ENCODE measurements at places on chromosomes 6 and 20.

DNA sequence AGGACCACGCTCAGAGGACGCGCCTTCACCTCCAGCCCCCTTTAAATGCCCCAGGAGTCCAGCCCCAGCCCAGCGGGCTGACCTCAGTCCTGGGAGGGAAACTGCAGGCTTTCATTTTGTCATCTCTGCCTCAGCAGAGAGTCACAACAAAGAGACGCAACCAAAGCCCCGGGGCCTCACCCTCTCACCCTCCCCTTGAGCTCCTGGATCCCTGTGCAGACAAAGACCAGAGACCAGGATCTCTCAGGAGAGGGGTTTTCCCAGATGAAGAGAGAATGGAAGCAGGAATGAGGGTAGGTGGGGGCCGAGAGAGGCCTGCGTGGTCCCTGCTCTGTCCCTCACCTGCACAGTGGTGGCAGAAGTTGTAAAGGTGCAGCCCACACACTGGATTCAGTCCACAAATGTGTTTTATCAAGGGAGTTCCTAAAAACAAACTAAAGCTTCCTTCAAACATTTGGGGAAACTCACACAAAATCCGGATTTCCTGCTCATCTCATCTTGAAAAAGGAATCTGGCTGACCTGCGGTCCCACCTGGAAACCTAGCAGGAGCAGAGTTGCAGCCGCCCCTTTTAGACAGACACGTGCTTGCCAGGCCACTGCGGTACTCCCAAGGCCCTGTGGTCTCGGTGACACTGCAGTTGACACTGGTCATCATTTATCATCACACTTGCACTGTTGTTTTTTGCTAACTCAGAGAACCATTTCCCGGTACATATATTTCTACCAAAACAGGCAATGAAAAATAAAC, 27.1 kb downstream of the PTGIS start:
- no peak for DNase-seq

- DNase-seq = no peak
Observed at GRCh38 chr20:46695892-46696291, 6.6 kb upstream of the TP53RK start.

GRCh38 chr6:144702781-144703180, 417.6 kb downstream of the UTRN start:
- DNase-seq = no peak

DNA sequence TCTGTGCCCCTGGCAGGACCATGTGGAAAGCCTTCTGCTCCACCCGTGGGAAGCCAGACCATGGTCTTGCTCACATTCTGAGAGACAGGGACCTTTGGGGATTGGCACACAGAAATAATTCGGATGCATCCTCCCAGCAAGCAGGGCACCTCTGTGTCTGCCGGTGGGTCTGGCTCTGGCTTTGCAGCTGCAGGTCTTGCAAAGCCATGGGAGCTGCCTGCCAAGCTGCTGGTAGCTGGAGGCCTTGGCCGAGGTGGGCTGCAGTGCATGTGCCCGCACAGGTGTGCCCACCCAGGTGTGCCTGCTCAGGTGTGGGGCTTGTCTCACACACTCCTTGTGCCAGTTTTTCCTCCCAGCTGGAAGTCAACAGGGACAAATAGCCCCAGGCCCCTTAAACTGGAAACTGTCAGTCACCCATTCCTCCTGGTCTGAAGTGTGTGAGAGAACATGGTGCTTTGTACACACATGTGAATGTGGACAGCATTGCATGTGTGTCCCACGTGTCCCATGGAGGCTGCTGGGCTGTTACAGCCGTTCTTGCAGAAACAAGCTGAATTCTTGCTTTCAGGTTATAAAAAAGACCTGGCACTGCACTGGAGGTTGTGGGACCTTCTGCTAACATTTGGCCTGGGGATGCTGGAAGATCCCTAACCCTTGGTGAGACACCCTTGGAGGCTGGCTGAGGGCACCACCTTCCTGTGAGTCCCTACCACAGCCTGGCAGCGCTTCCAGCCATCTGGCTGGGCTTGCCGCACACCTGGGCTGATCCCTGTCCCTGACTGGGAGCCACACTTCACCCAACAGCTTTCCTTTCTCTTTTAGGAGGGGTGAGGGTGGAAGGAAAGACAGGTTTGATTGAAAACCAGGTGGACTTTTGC, 54.9 kb upstream of the SMOC2 start:
- DNase-seq = no peak

GRCh38 chr20:62266340-62266739, 28.0 kb downstream of the OSBPL2 start:
- no peak for DNase-seq

- DNase-seq = no peak
Observed at GRCh38 chr6:159590835-159591234, 102.2 kb downstream of the SOD2 start.

- no peak for DNase-seq
Observed at GRCh38 chr6:83127976-83128375, 60.5 kb downstream of the DOP1A start.

DNA sequence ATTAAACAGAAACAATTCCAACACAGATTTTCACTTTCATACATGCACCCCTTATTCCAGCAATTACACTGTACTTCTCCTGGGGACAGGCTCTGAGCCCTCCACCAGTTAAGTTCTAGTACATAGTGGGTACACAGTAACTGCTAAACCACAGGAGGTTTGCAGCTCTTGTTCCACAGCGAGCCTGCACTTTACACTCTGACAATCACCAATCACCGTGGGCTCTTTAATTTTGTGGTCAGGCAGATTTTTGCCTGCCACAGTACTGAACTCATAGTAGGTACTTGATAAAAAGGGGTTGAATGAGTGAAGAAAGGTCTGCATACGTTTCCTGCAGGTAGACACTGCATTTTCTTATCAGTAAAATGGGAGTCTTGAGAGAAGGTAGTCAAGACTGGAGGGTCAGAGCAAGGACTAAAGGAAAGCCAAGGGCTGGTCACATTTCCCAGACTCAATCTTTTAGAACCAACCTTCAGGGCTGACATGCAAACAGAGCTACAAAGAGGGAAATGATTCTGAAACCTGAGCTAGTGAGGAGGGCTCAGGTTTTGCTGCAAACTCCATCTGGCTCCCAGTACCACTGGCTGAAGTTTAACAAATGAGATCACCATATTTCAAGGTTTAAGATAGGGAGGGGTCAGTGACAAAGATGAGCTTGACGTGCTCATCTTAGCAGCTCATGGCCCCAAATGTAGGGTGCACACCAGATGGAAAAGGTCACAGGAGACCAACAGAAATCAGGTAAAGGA, 404.6 kb downstream of the BTBD9 start:
- no peak for DNase-seq

DNA sequence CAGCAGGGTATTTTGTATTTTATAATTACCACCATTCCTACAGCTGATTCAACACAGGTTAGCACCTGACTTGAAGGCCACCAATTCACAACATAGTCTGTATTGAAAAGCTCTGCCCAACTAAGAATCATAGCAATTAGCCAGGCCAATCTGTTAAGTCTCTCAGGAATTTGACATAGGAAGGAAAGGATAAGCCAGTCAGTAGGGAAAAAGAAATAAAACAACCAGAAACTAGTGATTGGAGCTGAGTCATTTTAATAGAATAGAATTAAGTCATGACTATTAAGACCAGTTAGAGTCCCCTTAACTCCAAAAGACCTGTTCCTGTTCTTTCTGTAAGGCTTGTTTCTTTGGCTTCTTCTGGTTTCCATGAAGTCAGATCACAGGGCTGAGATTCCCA, 8.1 kb downstream of the RANBP9 start:
- DNase-seq = no peak

GRCh38 chr20:21862956-21863355, 157.5 kb downstream of the PAX1 start:
- DNase-seq = no peak

DNA sequence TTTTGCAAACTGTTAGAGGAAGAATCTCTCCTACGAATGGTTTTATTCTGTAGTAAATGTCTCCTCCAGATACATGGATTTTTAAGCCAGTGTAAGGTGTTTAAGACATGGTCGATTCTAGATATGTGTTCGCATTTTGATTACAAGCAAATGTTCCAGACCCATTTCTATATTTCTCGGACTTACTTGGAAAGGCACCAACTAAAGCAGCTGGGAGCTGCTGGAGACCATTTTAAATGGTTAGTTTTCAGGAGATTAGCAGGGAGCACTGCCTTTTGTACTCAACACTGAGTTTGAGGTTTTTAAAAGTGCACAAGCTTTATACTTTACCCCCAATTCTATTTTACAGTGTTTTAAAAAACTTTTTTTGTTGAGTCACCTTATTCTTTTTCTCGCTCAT, 857.0 kb downstream of the KIF16B start:
- no peak for DNase-seq

DNA sequence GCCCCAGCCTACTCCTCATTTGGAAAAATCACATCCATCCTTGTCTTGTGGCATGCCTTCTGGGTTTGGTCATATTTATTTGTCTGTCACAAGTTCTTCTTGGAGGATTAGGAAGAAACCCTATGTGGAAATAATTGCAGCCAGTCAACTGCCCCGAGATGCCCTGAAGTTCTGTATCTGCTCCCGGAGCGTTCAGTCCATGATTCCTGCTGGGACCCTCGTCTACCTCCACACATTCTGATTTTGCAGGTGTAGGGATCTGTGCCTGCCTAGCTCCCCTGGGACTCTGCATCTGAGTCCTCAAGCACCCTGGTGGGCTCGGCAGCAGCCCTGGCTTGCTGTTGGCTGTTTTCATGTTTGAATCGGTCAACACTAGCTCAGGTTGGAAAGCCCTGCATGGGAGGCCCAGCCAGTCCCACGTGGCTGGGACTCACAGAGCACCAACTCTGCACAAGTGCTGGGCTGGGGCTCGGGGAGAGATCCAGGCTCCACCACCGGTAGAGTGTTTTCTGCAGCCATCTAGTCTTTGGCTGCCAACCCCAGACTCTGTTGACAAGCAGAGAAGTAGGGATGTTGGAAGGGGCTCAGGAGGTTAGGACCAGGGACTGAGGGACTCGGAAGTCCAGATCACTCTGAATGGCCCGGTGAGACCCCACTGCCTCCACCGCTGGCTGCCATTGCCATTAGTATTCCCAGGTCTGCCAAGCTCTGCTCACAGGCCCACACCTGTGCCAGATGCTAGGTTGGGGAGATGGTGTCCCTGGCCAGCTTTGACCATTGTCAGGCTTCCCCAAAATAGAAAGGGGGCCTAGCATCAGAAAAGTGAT, 183.5 kb upstream of the CST7 start:
- no peak for DNase-seq

GRCh38 chr6:143592335-143592734, 80.8 kb upstream of the FUCA2 start:
- no peak for DNase-seq

- DNase-seq = no peak
Observed at GRCh38 chr20:46362921-46363867, 43.2 kb downstream of the ELMO2 start.

DNA sequence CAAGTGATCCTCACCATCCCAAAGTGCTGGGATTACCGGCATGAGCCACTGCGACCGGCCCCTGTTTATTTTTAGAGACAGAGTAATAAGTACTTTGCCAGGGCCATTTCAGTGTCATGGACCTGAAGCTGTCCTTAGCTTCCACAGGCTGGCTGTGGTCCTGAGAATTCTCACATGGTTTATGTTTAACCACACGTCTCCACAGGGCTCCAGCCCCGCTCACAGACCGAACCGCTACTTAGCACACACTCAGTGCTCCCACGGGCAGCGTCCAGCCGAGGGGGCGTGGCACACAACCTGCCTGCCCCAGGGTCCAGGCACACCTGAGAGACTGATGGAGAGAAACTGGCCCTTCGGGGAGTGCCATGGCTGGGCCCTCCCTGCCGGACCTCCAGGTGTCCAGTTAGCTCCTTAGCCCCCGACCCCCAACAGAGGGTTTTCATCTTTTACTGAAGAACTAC, 11.7 kb downstream of the ACSS1 start:
- DNase-seq = no peak

DNA sequence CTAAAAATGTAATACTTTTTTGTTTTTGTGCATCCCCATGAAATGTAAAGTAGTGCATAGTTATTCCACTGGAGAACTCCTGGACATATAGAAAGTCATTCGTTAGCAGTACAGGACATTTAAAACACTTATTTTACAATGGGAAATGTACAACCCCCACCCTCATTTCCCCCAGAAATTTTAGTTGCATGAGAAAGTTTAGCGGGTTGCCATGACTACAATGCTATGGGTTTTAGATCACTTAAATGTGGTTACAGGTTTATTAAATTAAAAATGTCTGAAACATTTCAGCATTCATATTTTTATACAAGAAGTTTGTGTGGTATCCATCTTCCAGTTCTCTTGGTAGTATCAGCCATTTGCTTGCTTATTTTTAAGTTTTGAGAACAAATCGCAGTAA, 54.9 kb upstream of the TRAF3IP2 start:
- no peak for DNase-seq

- DNase-seq = no peak
Observed at GRCh38 chr6:149268768-149269167, 48.7 kb upstream of the TAB2 start.

DNA sequence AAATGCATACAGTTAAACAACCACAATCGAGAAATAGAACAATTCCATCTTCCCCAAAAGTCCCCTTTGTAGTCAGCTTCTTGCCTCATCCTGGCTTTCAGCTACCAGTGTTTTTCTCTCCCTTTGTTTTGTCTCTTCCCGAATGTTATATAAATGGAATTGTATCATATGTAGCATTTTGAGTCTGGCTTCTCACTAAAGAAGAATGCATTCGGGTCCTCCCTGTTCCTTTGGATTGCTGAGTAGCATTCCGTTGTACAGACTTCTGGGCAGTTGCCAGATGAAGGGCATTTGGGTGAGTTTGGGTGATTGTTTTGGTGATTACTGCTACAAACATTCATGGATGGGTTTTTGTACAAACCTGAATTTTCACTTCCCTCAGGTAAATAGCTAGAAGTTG, 27.8 kb downstream of the PRPH2 start:
- no peak for DNase-seq

GRCh38 chr6:48073976-48074767, 36.8 kb downstream of the PTCHD4 start:
- DNase-seq = no peak

DNA sequence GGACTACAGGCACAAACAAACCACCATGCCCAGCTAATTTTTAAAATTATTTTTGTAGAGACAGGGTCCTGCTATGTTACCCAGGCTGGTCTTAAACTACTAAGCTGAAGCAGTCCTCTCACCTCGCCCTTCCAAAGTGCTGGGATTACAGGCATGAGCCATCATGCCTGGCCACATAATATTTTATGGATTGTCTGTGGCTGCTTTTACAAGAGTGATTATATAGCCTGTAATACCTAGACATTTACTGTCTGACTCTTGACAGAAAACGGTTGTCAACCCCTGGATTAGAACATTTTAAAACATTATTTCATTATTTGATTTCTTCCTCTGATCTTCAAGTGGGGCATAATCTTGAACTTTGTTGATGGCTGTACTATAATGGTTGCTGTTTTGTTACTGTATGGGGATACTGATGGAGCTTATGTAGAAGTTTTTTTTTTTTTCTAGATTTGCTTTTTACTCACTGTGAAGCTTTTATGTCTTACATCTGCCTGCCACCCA, 14.3 kb downstream of the PARD6B start:
- no peak for DNase-seq

- no peak for DNase-seq
Observed at GRCh38 chr6:159077123-159077522, 32.3 kb upstream of the TAGAP start.

Data from T-helper 1 cell (primary cell).